ENCODE measurements at places on chromosomes 2 and 18.
A peak's percentile ranks its signal among the peaks of the same experiment; 100 is the strongest.

GRCh38 chr2:125086313-125087184, 1061.5 kb downstream of the CNTNAP5 start:
- DNase-seq = no peak

GRCh38 chr18:77100751-77101355, 31.7 kb downstream of the MBP start:
- DNase-seq = no peak

DNA sequence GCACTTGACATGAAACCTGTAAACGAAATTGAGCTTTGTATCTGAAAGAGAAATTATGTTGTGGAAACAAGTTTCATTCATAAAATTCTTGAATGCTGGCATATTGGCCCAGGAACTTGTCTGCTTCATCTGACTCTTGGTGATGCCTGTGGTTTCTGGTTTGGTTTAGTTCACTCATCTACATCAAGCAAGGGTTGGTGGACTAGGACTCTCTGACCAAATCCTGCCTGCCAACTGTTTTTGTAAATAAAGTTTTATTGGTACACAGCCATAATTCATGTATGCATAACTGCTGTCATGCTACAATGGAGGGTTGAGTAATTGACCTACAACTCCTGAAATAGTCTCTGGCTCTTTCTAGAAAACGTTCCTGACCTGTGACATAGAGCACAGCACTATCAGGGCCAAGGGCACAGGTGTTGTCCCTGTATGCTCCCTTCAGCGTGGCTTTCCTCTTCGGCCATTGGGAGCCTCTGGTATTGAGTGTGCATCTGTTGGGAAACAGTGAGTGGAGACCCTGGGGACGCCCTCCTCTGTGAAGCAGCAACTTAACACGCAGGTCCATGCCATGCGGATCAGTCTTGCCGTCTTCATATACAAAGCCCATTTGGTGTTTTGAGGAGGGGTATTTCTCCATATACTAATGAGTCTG, 226.3 kb downstream of the SH3RF3 start:
- DNase-seq = no peak

DNA sequence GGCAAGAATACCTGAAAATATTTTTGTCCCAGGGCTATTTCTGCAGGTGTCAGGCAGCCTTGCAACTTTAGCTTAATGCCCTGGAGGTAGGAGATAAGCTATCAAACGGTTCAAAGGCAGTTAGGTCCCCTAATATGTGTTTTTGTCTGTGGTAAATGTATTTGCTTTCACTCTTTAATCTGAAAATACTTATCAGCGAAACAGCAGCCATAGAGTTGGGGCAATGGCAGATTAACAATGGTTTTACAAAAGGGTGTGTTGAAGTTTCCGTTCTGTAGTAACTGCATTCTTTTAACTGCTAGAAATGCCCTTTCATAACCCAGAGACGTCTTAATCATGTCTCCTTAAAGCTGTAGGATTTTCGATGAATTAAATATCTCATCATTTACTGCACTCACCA, 265.0 kb upstream of the TRIB2 start:
- DNase-seq = no peak

DNA sequence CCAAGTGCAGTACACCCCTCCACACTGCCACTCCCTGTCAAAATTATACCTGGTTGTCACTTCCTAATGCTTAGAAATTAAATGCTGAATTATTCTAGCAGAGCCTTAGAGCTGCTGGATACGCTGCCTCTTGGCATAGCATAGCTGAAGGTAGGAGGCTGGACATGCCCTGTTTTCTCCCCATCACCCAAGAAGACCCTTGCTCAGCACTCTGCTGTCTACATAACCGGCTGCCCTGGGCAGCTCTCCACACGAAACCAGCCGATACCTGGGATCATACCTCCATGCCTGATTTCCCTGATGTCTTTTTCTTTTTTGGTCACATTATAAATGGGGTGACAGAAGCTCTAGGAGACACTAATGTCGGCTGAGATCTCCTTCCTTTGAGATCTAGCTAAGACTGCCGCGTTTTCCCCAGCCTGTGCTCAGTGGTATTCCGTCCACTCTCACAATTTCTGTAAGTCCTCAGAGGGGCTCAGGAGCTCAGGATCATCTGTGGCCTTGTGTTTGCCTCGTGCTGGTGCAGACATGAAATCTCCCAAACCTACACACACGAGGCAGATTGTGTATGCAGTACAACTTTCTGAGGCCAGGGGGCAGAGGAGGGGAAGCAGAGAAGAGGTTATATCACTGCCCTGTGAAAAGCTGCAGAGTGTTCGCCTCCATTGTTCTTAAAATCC, 13.5 kb upstream of the ZAP70 start:
- peak; percentile 68 for DNase-seq

- DNase-seq = no peak
These were observed 5.7 kb upstream of the ALS2 start for GRCh38 chr2:201786471-201786870.

DNA sequence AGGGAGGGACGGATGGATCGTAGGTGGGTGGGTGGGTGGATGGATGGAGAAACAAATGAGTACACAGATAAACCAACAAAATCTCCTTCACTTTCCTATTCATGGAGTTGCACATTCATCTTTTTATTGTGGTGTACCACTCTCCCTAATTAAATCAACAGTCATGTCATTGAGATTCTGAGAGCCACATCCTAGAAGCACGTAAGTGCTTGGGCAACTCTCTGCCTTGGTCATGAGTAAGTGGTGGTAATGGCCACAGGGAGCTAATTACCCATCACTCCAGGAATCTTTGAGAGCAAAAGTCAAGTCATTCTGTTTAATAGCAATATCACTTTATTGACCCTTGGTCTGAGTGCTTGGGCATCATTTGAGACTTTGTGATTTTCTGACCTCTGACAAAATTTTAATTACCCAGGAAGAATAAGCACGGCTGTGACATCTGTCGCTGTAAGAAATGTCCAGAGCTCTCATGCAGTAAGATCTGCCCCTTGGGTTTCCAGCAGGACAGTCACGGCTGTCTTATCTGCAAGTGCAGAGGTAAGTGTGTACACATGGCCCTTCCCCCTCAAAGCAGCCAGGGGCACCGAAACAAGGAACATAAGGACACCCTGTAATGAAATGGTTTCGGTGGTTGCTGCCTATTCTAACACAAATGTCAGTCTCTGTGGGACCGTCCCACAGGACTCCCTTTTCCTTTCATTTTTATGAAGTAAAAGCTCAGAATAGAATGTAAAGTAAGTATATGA, 85.9 kb downstream of the FEZ2 start:
- DNase-seq = no peak

- DNase-seq = no peak
These were observed 259.3 kb downstream of the NEDD4L start for GRCh38 chr18:58303363-58303762.

DNA sequence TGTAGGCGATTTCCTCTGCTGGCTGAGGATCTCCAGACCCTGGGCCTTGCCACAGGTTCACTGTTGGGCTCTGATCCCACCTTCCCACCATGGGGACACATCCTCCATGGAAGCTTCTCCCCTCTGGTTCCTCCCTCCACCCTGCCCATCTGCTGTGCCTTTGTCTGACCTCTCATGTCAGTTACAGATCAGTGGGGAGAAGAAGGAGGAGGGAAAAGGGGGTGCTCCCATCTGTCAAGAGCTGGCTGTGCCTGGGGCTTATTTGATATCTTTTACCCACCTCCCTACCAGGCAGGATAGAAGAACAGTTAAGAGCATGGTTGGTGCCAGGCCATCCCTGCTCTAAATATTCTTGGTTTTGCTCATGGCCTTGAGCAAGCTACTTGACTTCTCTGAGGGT, 12.3 kb upstream of the DNAJB2 start:
- peak; percentile 88 for DNase-seq

DNA sequence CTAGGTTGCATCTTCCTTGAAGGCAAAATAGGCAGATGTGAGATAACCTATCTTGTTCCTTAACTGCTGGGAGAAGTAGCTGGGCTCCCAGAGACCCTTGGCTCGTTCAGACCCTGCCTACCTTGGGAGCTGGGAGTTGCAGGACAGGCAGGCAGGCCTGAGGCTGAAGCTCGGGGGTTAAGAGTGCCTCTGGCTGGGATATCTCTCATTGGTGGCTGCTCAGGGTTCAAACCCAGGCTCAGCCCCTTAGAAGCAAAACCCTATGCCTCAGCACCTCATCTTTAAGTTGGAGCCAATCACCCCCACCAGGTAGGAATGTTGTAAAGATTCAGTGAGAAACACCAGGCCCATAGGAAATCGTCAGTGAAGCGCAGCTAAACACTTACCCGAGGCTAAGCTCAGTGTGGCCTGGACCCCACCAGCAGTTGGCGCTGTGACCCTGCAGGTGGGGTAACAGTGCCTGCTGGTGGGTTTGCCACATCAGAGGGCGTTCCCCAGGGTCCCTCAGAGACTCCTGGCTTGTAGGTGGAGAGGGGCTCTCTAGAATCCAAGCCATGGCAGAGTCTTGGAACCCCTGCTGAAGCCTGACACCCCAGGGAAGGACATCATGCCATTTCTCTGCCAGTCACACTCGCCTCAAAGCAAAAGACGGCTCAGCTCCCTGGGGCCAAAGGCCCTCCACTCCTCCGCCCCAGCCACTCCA, 54.6 kb upstream of the GPR17 start:
- peak; percentile 17 for DNase-seq

DNA sequence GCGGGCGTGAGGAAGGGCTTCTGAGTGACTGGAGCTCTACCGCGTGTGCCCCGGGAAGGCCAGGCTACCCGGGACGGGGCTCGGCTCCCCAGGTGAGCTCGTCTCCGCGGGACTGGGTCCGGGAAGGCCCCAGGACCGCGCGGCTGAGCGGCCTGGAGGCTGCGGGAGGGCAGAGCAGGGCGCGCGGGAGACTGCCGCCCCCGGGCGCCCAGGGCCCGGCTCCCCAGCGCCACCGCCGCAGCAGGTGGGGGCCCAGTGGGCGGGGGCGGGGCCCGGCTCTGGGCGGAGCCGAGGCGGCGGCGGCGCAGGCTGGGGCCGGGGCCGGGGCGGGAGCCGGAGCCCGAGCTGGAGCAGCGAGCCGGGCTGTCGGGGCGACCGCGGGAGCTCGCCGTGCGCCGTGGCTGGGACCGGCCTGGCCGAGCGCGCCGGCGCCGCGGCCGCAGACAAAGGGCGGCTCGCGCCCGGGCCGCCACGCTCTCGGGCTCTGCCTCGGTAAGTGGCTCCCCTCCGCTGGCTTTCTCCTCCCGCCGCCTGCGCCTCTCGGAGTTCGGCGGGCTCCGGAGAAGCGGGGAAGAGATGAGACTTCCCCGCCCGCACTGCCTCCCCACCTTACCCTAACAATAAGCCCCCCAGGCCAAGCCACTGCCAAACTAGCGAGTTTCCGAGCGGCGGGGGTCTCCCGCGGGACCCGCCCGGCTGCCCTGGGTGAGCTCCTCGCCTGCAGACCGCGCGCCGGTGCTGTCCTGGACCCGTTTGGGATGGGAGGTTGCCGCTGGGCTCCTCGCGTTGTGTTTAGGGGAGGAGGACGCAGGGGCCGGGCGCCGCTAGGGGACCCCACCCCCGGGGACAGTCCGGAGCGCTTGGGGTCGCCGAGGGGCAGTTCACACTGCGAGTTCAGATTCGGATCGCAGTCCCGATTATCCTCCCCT, at the start of gene MAPK4:
TSS of gene MAPK4 (plus strand) at position 336 of the 929 bp plus-strand sequence. CDS start 103,872 bp downstream, outside the sequence.
- peak; percentile 24 for DNase-seq

- no peak for DNase-seq
These were observed 230.7 kb downstream of the ZNF516 start for GRCh38 chr18:76264198-76264875.

- DNase-seq = no peak
These were observed 181.0 kb upstream of the CDH2 start for GRCh38 chr18:28357766-28358401.

- no peak for DNase-seq
These were observed 8.2 kb upstream of the POTEE start for GRCh38 chr2:131201098-131201497.

- DNase-seq = no peak
These were observed 76.7 kb downstream of the C18orf54 start for GRCh38 chr18:54434453-54434852.

DNA sequence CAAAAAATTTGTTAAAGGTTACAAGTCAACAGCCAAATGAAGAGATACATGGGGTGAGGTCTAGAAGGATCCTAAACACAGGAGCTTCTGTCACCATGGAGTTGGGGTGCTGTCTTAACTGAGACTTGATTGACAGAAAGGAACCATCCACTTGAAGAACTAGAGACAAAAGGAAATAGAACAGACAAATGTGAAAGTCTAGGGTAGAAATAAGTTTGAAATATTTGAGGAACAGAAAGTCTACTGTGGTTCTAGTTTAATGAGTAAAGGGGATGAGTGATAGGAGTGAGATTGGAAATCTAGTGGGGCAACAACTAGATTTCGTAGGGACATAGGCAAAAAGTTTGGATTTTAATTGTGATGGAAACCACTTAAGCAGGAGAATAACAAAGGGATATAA, 18.7 kb downstream of the RBBP8 start:
- no peak for DNase-seq

GRCh38 chr2:3637311-3637675, 20.7 kb upstream of the ALLC start:
- DNase-seq = no peak

GRCh38 chr2:120596990-120597594, 138.6 kb upstream of the GLI2 start:
- DNase-seq = no peak

DNA sequence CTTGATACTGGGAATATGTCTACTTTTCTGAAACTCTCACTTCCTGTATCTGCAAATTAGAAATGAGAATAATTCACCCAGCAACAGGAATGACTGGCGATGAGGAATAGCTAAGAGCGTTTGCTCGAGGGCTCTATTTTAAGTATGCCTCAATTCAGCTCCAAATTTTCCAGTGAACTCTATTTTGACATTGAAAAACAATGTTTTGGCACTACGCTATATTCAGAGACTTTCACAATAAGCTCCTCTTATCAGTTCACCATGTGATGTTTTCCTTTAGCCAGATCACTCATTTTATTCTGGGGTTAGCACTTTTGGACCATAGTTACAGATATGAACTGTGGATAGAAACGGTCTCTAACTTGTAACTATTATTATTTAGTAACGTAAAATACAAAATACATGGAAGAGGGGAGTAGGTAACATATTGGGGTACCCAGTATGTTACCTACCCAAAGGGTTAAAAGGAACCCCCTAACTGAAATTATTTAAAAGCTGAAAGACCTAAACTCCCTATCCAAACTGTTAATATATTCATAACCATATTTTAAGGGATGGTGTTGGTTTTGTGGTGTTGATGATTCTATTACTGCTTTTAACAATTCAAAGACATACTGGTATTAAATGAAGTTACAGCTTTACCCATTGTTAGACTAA, 28.1 kb downstream of the SLC40A1 start:
- no peak for DNase-seq

GRCh38 chr2:44952143-44952805, 10.8 kb downstream of the SIX3 start:
- DNase-seq = peak; percentile 57

GRCh38 chr2:113240150-113240914, 38.4 kb downstream of the PAX8 start:
- no peak for DNase-seq

GRCh38 chr2:142119347-142119746, 11.5 kb downstream of the LRP1B start:
- no peak for DNase-seq

Measured in NCI-H2171 treated with DMSO at 0.1 percent for 48 hours (cell line).